Natural killer cell treated with Interleukin-12 subunit alpha and Interleukin-12 subunit beta and Interleukin-15 and Interleukin-18, amount 100 ng/mL, for 72 hours (primary cell): ENCODE measurements at places on chromosomes 4 and X.

- no peak for DNase-seq
These were observed 173.8 kb upstream of the MID1 start for GRCh38 chrX:10794203-10794630.

- no peak for DNase-seq
These were observed 652.8 kb upstream of the NR3C2 start for GRCh38 chr4:149095001-149095400.

DNA sequence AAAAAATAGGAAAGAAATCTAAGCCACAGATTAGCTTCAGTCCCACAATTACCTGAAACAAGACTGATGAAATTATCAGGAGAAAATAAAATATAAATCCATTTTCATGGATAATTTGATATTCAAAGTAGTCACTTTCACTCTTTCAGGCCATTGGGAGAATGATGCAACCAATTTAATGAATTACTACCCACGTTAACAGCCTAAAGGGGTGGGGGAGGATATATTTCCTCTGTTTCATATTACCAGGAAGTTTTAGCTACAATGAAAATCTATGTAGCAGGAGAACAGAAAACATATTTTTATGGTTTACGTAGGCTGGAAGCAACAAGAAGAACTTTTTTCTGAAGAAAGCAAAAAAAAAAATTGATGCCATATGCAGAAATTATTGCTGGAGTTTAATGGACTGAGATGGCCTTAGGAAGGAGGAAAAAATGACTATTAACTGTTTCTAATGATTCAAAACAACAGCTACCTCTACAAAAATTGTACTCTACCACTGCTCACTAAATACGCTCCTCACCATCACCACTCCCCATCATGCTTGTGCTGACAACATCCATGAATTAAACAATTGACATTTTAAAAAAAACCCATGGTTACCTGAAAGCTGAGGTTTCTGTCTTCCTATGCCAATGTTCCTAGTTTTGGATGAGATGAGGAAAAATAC is 100.9 kb downstream of the CXXC4 start:
- DNase-seq, result no peak

DNA sequence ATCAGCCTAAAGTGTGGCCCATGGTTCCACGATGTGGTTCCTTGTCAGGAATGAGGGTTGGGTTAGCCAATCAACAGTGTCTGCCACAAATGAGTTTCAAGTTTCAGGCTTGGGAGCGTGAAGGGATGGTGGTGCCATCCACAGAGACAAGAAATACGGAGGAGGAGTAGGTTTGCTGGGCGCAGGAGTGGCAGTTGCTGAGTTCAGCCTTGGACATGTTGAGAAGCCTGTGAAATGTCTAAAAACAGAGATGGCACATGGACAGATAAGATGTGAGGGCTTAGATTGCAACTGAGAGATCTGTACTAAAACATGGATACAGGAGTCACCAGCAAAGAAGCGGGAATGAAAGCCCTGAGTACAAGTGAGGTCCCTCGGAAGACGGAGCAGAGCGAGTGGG is 481.0 kb downstream of the BCOR start:
- no peak for DNase-seq

DNA sequence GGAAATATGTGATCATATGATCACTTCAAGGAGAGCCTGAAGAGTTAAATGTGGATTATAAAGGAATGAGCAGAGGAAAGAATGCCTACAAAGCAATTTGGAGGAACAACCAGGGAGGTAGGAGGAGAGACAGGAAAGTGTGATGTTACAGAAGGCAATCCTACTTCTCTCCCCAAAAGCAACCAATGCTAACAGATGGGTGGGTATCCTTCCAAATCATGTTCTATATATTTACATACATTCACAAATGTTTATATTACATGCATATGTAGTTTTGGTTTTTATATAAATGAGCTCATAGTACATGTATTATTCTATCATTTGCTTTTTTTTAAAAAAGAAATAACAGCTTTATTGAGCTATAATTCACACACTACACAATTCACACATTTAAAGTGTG is 56.0 kb downstream of the ZCCHC12 start:
- DNase-seq, result no peak

DNA sequence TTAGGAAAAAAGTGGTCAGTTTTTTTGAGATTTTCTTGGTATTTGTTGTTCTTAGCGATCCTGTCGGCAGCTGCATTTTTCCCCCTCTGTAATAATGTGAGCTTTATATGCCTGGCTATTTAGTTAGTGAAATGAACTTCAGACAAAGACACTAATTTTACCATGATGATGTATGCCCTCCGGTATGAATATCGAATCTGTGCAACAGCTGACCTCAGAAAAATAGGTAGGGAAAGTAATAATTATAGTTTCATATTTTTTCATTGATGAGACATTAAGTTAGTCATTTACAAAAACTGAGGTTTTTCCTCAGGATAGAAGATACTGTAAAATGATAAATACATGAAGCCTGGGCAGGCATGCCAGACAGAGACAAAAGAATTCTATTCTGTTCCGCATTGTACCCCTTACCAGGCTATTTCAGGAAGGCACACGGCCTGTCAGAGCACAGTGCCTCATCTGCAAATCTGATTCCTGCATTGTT is 155.8 kb downstream of the SHROOM3 start:
- no peak for DNase-seq

GRCh38 chr4:17068891-17069290 is 170.4 kb upstream of the LDB2 start:
- no peak for DNase-seq

DNA sequence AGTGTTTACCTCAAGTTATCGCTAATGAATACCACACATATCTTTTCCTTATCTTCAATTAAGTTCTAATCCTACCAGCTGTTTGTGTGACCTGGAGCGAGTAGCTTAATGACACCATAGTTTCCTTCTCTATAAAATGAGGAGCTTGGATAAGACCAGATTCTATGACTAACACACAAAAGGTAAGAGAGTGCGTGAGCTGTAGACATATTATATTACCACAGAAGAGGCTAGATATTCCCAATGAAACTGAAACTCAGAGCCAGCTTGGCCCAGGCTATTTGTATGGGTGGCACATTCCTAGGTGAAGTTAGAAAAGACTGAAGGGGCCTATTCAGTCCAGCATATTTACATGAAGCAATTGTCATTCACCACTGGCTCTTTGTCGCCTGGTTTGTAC is 30.2 kb downstream of the ASB5 start:
- DNase-seq, result no peak

GRCh38 chr4:112888622-112889021 is 160.8 kb upstream of the ANK2 start:
- no peak for DNase-seq

DNA sequence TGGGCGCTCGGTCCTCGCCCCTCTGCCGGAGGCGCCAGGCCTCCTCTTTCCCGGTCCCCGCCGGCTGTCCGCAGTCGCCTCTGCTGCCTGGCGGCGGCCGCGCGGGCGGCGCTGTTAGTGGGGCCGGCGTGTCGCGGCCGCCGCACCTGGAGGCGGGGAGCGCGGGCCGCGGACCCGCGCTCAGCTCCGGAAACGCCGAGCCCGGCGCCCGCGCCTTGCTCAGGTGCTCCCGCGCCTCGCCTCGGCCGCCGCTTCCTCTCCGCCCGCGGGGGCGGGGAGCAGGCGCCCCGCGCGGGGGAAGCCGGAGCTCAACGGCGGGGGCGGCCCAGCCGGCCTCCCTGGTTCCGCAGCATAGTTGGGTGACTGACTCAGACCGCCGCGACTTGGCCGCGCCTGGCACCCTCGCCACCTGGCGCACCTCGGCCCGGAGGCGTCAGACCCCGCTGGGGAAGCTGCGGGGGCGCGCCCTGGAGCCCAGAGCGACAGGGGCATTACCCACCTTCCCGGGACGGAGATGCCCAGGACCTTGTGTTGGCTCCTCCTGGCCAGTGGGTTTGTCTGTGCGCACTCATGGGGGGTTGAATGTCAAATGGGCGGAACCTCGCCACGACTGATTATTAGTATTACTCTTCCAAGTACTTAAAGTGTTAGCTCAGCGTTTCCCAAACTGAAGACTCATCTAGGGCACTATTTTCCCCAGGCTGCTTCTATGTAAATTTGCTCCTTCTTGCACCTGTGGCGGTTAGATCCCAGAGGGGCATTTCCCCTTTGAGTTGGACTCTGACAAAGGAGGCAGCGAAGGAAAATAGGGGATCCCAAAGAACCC is at the start of gene ARAP2:
TSS of gene ARAP2 (minus strand) at position 258 of the 826 bp plus-strand sequence. CDS start 15,028 bp downstream, outside the sequence.
- DNase-seq, result peak; percentile 90

DNA sequence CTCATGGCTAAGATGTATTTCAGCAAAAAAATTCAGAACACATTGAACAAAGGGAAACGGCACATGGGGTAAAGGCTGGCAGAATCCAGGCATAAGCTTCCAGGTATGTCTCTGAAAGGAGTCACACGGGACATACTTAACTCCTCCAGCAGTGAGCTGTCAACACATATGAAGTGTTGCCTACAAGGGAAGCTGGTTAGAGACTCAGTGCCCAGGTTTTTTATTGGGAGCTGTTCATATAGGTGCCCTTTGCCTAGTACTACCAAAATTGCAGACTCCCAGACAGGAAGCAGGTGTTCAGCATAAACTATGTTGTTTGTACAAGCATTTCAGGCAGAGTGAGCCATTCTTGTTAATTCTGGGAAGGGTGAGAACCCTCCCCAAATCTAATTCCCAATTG is 77.4 kb upstream of the PUDP start:
- DNase-seq, result no peak

GRCh38 chrX:107571296-107571998 is 56.9 kb upstream of the PRPS1 start:
- no peak for DNase-seq

GRCh38 chr4:16846540-16847117 is 51.8 kb downstream of the LDB2 start:
- no peak for DNase-seq

- no peak for DNase-seq
These were observed 47.4 kb upstream of the IL21 start for GRCh38 chr4:122668241-122668640.

- DNase-seq, result no peak
These were observed 27.7 kb downstream of the CD99 start for GRCh38 chrX:2718821-2719220.

GRCh38 chr4:87030755-87031441 is 96.1 kb downstream of the AFF1 start:
- no peak for DNase-seq

GRCh38 chr4:128298852-128299251 is 11.2 kb upstream of the PGRMC2 start:
- no peak for DNase-seq
